Fibroblast of skin of left biceps (primary cell): ENCODE measurements at places on chromosomes 11 and 22.

DNA sequence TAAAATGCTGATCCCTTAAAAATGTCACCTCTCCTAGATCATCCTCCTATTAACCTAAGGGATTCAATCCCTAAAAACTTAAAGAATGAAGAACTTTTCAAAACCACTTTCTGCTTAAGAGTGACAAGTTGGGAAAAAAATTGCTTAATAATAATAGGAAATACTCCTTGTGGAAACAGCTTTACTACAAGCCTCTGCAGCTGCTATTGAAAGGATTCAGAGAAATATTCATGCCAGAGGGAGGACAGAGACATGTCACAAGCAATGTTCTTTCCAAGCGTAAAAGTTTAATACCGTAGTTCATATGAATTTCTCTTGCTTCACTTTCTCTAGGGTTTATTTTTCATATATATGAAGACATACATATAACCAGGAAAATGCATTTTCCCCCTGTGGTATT lies 98.2 kb downstream of the ARHGAP20 start:
- no peak for DNase-seq

GRCh38 chr11:128509621-128510389 lies 77.6 kb downstream of the ETS1 start:
- no peak for DNase-seq

- DNase-seq, result no peak
These were observed 60.8 kb downstream of the PPFIBP2 start for GRCh38 chr11:7574491-7575130.

GRCh38 chr11:117828611-117829368 lies 4.2 kb upstream of the FXYD2 start:
- DNase-seq, result no peak

- DNase-seq, result no peak
These were observed 91.7 kb downstream of the BRD1 start for GRCh38 chr22:49735901-49736421.

DNA sequence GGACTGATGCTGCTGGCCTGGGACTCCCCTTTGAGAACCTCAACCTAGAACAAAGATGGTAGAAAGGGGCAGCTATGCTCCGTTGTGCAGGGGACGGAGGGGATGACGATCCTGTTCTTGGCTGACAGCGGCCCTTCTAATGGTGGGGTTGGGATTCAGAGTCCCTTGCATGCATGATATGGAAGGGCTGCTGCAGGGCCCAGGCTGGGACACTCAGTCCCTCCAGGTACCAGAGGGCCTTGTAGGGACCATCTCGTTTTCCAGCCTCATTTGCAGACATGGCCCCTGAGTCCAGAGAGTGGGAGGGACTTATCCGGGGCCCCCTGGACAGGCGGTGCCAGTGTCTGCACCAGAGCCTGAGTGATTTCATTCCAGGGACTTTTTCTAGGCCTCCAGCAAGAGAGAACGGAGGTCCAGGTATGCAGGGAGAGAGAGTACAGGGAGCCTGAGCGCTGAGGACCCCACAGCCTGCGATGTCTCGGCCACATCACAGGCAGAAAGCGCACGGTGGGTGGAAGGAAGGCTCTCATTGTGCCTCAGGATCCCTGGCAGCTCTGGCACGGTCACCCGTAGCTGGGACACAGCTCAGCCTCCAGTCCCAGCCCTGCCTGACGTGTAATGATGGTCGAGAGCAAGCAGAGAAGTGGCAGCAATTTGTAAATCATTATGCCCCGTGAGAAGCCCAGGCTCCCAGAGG lies 860.8 kb downstream of the TBC1D22A start:
- DNase-seq, result no peak

- no peak for DNase-seq
These were observed 200.8 kb downstream of the FAM76B start for GRCh38 chr11:95588821-95589220.

DNA sequence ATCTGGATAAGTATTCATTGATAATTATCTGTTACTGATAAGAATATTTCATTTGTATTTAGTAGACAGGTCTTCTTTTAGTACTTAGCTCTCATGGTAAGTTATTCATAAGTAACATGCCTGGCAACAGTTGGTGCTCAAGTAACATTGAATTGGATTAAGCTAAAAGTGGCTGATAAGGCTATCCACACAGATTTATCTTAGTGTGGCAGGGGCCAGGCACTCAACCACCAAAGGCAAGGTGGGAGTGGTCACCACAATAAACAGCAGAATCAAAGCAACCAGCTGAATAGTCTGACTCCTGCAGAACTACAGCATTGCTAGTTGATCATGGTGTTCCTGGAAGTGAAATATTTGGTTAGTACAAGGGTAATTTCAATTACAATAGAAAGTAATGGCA lies 33.0 kb upstream of the NARS2 start:
- DNase-seq, result no peak

DNA sequence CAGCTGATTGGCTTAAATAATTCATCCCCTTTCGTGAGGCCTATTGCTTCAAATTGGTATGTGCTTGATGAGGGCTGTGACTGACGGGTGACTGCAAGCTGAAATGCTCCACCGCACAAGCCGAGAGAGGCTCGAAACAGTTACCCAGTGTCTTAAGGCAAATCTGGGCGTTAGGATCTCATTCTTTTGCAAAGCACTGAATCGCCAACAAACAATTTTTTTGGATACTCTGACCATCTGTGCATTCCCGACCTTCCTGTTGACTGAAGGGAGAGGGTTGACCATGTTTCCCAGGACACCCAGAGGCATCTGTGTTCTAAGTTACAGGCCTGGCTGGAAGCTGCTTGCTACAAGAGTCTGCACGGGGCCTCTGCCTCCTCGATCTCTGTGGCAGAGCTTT lies 32.1 kb downstream of the CACNG2 start:
- DNase-seq, result no peak

GRCh38 chr22:37604875-37605274 lies 3.8 kb upstream of the GGA1 start:
- no peak for DNase-seq

DNA sequence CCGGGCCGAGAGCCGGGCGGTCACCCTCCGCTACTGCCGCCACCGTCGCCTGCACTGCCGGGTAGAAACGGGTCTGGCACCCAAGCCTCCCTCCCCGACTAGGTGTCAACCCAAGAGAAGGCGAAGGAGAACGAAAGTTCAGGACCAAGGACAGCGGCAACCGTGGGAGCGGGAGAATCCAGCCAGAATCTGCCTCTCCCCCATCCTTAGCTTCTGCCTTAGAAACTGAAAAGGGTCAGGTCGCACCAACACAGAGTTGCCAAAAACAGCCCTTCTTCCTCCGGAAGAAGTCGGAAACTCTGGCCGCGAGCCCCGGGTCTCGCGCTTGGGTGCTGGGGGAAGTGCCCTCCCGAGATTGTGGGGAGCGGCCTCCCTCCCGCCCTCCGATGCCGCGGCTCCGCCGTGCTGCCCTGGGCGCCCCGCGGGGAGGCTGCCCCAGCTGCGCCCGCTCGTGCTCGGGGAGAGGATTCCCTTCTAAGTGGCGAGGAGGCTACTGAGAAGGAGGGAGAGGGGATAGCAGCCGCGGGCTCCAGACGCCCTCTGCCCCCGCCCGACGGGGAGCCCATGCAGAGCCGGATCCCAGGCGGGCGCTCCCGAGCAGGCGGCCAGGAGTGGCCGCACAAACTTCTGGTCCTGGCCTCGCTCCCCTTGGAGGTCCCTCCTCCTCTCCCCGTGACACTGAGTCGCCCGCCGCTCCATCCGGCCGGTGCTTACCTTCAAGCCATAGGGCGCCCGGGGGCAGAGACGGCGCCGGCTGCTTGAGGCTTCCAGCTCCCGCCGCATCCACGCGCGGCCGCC lies 637 bp downstream of the DRD2 start:
- DNase-seq, result peak; percentile 54

- no peak for DNase-seq
These were observed 136.1 kb downstream of the DCDC1 start for GRCh38 chr11:31233425-31233824.

GRCh38 chr11:104073950-104074705 lies 37.7 kb downstream of the DDI1 start:
- no peak for DNase-seq

DNA sequence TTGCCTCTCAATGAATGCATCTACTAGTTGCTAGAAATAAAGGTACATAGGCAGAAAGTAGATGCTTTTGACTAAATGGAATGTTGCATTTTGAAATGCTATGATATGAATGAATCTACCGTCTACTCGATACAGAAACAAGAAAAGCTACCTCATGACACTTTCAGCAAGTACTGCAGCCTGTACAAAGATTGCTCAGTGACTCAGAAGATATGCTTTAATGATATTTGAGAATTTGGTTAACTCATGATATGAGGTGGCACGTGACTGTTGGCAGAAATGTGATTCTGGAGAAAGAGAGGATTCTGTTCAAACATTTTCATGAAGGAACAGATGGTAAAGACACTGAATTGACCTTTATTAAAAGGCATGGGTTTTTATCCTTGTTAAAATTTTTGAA lies 76.0 kb downstream of the HSD17B12 start:
- no peak for DNase-seq

- no peak for DNase-seq
These were observed 9.9 kb downstream of the CRTAM start for GRCh38 chr11:122848186-122848585.

GRCh38 chr11:69962152-69962551 lies 116.0 kb upstream of the ANO1 start:
- DNase-seq, result no peak

DNA sequence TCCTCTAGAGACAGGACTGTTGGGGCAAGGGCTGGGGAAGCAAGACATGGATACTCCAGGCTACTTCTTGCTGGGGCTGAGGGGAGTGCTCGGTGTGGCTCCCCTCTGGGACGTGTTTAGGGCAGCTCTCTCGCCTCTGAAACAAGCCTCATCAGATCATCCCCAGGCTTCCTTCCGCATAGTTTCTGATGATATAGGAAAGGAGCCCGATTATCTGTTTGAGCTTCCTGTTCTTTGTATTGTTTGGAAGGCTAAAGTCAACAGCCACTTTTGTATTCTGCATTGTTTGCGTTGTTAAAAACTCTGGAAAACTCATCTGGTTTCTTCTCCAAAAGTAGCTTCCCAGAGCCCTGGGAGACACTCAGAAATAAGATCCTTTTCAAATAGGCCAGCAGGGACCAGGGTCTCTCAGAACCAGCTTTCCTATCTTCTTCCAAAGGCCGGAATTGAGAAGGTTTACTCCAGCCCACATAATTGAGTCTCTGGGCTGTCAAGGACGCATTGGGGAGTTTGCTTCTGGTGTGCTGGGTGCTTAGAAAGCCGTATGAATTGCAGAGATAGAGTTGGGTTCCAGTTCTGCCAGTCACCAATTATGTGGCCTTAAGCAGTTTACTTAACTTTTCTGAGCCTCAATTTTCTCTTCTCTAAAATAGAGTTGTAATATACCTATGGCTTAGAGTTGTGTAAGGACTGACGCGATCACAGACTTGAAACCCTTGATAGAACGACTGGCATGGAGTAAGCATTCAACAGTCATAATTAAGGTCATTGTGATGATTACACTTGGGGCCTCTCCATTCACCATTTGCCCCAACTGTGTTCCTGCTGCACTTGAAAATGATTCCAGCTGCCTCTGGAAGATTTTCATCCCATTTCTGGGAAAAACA lies 19.1 kb downstream of the CD44 start:
- DNase-seq, result no peak

DNA sequence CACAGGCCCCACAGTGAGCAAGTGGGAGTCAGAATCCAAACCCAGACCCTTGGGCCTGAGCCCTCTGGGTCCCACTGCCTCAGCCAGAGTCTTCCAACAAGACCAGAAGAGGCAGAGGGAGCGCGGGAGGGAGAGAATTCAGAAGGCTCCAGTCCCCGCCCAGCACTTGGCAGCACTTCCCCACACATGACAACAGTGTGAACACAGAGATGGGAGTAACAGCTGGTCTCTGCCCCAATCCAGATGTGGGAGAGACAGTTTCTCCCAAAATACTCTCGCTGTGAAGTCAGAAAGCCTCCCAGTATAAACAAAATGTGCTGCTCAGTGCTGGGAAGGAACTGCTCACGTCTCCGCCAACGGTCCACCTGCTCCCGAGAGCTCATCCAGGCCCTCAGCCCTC lies 219.9 kb downstream of the MN1 start:
- peak; percentile 42 for DNase-seq

DNA sequence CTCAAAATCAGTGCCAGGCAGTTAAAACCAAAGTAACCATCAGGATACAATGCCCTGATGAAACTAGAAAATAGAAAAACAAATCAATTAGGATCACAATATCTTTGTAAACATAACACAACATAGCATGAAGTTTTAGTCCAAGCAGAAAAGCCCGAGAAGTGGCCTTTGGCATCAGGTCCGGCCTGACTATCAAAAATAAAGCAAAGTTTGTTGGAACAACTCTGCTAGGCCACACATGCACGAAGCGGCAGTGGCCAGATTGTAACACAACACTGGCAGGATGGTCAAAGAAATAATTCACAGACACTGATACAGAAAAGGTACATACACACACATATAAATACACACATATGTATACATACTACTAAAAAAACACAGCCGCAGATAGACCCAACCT lies 26.9 kb downstream of the CDON start:
- DNase-seq, result no peak

DNA sequence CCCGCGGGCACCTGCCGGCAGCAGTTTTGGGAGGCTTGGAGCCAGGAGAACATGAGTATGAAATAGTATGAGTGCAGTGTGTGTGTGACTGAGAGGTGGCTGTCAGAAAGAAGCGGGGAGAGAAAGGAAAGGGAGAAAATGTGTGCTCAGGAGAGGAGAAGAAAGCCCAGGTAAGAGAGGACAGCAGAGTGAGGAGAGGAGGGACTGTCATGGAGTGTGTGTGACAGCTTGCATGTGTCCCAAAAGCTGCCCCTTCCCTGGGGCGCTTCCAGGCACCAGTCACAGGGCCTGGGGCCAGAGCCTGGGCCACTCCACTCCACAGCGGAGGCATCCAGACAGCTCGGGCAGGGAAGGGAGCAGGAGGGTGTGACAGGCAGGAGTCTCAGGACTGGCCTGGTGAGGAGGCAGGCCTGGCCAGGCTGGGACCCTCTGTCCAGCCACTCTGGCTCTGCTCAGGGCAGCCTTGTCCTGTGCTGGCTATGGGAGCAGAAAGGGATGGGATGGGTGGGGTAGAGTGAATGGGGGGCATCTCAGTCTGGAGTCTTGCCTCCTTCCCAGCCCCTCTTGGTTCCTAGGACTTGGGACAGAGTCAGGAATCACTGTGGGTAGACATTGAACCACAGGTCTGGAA lies 949 bp downstream of the MMP11 start:
- no peak for DNase-seq

GRCh38 chr22:23570681-23571080 lies 9.4 kb downstream of the IGLL1 start:
- no peak for DNase-seq

DNA sequence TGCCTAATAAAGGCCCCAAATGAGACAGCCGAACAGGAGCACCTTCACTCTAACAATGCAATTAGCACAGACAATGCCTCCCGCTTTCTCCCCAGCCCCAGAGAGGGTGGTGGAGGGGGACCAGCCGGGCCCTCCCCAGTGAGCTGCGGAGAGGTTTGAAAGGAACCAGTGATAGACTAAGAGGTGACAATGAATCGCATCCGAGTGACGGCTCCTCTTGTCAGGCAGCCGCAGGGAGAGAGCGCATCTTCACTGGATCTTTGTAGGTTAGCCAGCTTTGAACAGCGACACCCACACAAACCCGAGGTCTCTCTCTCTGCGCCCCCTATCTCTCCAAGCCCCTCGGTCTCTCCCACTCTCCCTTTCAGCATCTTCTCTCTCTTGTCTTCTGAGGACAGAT lies 28.0 kb downstream of the FLRT1 start:
- no peak for DNase-seq

- no peak for DNase-seq
These were observed 16.7 kb downstream of the TXN2 start for GRCh38 chr22:36464715-36465231.
